Kidney glomerular epithelial cell (primary cell): ENCODE measurements at places on chromosomes 11 and 22.

DNA sequence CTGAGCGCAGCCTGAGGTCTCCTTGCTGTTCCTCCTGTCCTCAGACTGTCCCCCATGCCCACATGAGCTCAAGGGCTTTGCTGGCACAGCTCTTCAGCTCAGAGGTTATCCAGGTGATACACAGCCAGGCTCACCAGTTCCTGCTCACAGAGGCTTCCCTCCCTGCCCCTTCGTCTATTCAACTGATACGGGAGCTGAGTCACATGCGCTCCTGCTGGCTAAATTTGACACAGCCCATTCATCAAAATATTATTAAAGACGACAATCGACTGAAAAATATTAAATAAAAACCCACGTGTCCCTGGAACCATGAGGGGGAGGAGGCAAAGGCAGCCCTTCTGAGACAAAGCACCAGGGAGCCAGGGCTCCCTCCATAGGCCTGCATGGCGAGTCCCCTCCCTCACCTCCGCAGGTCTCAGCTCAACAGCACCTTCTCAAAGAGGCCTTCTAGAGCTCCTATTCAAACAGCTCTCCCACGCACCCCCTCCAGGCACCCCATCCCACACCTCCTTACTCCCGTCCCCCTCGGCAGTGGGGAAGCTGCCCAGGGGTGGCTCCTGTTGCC is 40.5 kb downstream of the DUSP8 start:
- no peak for DNase-seq

GRCh38 chr11:118621071-118621783 is 13.8 kb downstream of the PHLDB1 start:
- peak; percentile 78 for DNase-seq

DNA sequence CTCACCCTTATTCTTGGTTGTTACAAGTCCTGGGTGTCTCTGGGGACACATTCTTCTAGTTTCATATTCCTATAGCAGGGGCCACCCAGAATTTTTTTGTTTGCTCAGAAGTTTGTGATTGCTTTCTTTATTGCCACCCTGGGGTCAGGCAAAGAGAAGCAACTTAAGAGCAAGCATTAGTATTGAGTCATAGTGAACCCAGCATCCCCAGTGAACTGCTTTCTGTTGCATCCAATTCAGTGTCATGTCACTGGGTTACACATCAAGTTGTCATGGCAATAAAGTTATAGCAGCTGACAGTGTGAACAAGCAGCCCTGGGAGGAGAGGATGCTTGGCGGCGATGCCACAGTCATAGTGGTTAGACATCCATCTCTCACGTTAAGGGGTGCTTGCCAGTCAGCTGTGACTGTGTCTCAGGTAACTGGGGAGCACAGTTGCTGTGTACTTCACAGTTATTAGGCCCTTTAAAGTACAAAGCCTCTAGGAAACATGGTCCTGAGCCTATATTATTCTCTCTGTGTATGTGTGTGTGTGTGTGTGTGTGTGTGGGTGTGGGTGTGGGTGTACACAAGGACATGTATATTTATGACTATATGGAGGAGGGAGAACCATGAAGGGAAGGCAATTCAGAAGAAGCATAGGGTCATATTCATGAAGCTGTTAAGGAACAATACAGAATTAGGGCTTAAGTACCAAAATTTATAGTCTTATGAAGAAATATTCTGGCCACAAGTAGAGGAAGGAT is 52.5 kb downstream of the TRIM44 start:
- DNase-seq = no peak

DNA sequence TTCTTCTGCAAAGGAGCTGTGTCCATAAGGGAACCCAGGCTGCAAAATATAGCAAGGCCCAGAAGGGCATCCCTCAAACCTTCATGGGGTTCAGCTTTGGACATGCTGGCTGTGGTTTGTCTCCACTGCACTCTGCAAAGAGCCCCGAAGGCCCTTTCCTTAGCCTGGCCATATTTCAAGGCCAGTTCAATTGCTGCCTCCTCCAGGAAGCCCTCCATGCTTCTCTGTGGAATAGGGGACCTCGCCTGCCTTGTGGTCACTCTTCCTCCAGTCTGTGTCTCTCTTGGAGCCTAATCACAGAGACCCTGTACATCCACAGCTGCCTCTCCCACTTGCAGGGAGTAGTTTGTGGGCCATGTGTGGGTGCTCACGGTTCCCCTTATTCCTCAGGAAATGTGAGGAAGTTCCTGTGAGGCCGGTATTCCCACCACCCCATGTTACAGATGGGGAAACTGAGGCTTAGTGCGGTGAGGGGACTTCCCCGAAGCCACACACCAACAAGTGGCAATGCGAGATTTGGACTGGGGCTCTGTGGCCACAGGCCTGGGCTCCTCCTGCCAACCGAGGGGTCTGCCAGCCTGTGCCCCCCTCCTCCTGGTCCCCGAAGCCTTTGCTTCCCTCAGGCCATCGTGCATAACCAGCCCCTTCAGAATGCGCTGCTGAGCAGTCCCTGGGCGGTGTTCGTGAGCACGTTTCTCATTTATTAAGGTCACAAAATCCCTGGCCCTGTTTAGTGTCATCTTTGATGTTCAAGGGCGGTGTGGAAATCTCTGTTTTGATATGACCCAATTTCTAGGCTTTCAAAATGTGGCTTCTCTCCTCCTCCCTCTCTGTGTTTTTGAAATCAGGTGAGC is 65.8 kb downstream of the PARVB start:
- no peak for DNase-seq

DNA sequence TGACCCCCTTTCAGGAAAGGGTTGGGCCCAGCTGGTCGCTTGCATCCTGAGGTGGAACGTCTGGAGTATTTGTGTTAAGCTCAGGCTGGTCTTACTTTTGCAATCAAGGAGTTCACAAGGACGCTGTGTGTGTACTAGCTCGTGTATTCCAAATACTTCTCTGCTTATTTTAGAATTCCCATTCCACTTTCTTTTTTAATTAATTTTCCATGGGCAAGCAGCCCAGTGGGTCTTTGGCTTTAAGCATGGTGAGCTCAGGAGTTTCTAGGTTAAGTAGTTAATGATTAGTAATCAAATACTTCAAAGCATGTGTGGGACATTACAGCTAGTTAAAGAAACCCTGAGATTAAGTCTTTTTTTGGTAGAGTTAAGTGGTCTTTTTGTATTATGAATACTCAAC is 68.6 kb downstream of the CSNK2A3 start:
- no peak for DNase-seq

- no peak for DNase-seq
Measured at GRCh38 chr11:75355051-75355450, 3.6 kb upstream of the ARRB1 start.

DNA sequence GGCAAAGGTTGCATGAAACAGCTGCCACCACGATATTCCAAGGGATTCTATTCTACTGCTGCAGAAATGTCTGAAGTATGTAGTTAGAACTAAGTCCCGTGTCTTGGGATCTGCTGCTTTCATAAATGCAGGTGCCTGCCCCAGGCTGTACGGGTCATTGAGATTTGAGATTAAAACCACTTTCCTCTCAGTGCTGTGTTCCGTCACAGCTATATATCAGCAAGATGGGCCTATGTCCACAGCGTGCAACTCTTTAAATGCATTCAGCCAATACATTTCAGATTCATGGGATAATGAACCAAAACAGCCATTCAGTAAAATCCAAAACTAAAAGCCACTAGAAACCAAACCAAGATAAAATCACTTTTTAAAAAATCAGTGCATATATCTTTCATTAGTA is 107.3 kb upstream of the LUZP2 start:
- DNase-seq = no peak

- DNase-seq = no peak
Measured at GRCh38 chr11:27611390-27611789, 88.9 kb downstream of the BDNF start.

- DNase-seq = no peak
Measured at GRCh38 chr11:17163736-17164135, 44.0 kb downstream of the PIK3C2A start.

GRCh38 chr11:88398372-88398771 is 60.8 kb upstream of the CTSC start:
- DNase-seq = peak; percentile 54

GRCh38 chr11:68552542-68552941 is 92.0 kb downstream of the PPP6R3 start:
- DNase-seq = no peak

GRCh38 chr11:69209421-69210309 is 53.9 kb downstream of the SMIM38 start:
- no peak for DNase-seq

- no peak for DNase-seq
Measured at GRCh38 chr11:113562981-113563461, 87.8 kb upstream of the DRD2 start.

DNA sequence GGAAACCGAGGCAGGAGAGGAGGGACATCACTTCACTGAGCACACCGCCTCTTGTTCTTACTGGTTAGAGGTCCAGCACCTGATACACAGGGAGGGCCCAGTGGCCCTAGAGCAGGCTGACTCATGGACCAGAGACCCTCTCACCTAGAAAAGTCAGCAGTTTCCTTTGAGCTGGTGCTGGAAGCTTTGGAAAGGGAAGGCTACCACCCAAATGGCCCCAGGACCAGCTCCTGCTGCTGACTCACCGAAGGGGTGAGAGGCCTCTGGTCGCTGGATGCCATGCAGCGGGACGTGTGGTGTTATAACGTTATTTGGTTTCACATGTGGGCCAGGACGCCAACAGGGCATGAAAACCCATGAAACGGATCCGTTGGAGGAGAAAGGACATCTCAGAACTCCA is 3.8 kb downstream of the NADSYN1 start:
- DNase-seq = no peak

DNA sequence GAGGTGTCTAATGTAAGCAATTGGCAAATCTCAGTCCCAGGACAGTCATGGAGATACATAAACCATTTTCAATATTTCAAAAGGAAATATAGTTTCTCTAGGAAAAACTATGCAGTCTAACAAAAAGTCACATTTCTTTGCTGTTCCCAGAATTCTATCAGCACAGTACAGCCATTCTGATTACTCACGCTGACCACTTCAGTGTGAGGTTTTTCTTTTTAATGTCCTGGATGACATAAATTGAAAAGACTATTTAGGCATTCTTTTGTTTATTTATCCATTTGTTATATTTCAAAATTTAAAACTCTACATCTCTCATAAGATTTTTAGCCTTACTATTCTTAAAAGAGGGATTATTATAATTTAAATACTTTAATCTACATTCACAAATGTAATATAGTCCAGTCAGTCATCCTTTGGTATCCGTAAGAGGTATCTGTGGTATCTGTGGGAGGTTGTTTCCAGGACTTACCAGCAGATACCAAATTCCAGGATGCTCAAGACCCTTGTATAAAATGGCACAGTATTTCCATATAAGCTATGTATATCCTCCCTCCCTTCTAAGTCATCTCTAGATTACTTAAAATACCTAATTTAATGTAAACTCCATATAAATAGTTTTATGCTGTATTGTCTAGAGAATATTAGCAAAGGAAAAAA is 331.1 kb upstream of the PITPNB start:
- no peak for DNase-seq

DNA sequence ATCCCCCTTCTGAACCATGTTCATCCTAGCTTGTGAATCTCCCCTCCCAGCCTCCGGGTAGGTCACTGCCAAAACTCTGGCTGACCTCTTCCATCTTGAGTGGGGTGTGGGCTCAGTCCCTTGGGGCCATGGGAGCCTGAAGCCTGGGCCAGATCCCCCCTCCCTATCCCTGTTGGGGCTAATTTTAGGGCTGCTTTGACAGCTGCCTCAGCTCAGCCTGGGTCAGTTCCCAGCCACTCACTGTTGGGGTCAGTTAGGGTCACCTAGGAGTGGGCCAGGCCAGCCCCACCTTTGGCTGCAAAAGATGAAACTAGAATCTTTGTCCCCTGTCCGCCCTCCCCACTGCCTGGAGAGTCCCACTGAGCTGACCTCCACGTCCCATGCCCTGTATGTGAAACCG is 29.8 kb upstream of the P2RY2 start:
- DNase-seq = no peak

GRCh38 chr22:39818094-39818493 is 75.5 kb downstream of the ENTHD1 start:
- DNase-seq = no peak

GRCh38 chr22:45717789-45718188 is 46.2 kb downstream of the ATXN10 start:
- peak; percentile 87 for DNase-seq

- peak; percentile 71 for DNase-seq
Measured at GRCh38 chr11:81644239-81644840, 1089.3 kb downstream of the FAM181B start.

- no peak for DNase-seq
Measured at GRCh38 chr11:85874265-85874664, 19.1 kb downstream of the CCDC83 start.

GRCh38 chr11:61647529-61647928 is 32.7 kb upstream of the DAGLA start:
- DNase-seq = no peak

- no peak for DNase-seq
Measured at GRCh38 chr11:48045536-48045935, 65.2 kb downstream of the PTPRJ start.

DNA sequence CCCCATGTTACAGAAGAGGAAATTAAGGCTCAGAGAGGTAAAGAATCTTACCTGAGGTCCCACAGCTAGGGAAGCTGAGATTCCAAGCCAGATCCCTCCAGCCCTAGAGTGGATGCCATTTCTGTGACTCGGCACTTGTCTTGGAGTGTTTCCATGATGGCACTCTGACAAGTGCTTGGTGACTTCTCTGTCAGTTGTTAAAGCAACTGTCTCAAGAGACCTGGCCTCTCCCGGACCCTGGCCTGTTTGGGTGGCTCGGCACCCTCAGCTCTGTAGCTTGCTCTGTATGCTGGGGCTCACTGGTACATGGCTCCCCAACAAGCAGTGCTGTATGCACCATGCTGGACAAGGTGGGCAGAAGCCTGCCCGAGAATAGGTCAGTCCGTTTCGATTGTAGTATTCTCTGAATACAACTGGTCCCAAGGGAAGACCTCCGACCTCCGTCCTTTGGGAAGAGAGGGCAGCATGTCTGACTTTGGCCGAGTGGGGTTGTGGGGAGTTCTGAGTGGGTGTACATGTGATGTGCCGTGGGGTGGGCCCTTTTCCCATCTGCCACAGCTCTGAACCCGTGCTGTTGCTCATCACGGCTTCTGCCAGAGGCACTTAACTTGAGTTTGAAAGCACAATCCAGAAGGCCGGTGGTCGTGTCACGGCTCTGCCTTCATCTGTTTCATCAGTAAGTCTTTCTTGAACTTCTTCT is 12.4 kb downstream of the ACO2 start:
- no peak for DNase-seq

GRCh38 chr22:39469681-39470450 is 13.1 kb downstream of the MGAT3 start:
- DNase-seq = no peak

GRCh38 chr11:96092511-96092910 is 168.6 kb upstream of the MTMR2 start:
- DNase-seq = no peak

DNA sequence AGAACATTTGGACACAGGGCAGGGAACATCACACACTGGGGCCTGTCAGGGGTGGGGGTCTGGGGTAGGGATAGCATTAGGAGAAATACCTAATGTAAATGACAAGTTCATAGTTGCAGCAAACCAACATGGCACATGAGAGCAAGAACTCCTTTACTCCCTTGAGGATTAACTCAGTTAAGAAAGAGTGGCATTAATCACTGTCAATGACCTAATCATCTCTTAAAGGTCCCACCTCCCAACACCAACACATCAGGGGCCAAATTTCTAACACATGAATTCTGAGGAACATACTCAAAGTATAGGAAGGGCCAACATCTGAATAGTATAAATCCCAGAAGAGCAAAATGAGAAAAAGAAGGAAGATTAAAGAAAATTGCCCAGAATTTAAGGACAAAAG is 272.9 kb downstream of the SWAP70 start:
- DNase-seq = no peak
